Suprapubic skin (tissue), 4 donors: ENCODE measurements at places on chromosomes 11 and 22. TPM values are rescaled to one million over a fixed set of nuclear protein-coding genes. Genes with fewer than 3 reads are reported as not detected.

DNA sequence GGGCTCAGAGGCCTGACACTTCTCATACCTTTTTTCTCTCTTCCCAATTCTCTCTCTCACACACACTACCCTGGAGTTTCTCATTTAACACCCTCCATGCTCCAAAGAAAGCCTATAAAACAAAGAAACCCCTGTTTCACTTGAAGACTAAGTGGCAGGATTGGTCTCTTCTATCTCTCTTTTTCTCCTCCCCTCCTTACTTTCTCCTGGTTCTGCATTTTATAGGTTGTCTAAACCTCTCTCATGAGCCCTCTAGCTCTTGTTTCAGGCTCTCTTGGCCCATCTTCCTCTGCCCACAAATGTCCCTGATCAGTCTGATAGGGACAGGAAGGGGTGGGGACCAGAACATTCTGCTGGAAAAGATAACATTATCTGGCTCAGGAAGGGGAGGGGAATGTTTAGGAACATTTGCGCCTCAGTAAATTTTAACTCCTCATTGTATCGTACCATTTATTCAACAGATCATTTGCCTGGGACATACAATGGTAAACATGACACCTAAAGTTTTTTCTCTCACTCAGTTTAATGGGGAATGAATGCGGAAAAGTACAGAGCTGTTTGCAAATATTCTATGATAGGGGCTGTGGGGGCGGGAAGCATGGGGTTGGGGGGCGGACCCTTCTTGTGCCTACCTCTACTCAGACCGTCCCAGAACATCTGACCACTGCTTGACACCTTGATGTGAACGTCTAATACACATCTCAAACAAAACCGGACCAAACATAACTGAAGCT lies 10.8 kb downstream of the CRYBA4 start:
- no peak overlapping the region for H3K4me3 ChIP-seq
- H3K27ac ChIP-seq = no peak overlapping the region
- H3K4me1 ChIP-seq = no peaks in the 10 kb centered on the region
- DNase-seq = no peak

DNA sequence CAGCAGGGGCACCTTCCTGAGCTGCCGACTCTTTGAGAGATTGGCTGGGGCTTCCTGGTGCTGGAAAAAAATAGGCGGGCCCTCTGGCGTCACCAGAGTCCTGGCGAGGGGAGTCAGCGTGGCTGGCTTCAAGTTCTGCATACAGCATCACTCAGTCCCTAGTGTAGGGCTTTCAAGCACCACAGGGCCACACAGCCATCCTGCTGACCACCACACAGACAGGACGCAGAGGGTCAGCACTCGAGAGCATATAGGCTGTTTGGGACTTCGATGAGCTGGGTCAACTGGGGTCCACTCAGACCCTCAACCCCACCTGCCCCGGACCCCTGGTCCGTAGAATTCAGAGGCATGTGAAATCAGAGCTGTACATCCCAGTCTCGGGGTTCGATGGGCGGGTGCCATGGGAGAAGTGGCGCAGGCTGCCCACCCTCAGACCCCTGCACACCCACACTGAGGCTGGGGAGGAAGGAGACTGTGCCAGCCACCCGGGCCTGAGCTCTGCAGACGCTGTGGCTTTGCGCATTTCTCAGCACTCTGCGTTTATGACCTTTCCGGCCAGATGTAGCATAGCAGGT lies 1131.9 kb downstream of the BRD1 start:
- H3K36me3 ChIP-seq = no peaks in the 10 kb centered on the region
- no peaks in the 10 kb centered on the region for H3K27me3 ChIP-seq
- no peak overlapping the region for H3K27ac ChIP-seq
- H3K4me3 ChIP-seq = no peak overlapping the region

DNA sequence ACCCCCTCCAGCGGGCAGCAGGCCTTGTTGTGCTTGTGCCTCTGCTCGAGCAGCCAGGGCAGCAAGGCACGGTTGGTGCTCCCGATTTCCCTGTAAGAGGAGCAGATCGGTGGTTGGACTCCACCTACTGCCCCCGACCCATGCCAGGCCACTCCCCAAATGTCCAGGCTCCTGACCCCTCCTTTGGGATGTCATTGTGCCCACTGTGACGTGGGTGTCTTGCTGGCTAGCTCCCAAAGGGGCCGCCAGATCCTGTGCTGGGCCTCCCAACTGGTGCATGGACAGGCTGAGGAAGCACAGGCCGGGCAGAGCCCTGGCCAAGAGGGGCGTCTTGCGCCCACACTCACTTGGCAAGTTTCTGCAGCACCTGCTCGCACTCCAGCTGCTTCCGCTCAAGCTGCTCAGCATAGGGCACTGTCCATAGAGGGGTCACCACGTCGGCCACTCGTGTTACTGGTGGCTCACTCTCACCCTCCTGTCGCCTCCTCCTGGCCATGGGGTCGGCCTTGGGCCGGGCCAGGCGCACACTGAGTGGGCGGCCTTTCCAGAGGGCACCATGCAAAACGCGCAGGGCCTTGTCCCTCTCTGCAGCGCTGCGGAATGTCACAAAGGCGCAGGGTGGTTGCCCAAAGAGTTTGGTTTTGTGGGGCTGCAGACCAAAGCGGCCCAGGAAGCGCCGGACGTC lies at the start of gene RANBP1:
Gene RANBP1 (plus strand): TSS at position 414 of the 685 bp plus-strand sequence. CDS start 81 bp downstream, at position 495.
- no peaks in the 10 kb centered on the region for H3K27me3 ChIP-seq
- H3K27ac ChIP-seq = peak within 1 kb of the TSS; percentile 88
- DNase-seq = no peak
- H3K4me3 ChIP-seq = peak within 1 kb of the TSS; percentile 83

The CSNK2A3 gene
- total RNA-seq = 2.2 TPM

The CCDC188 gene
- not detected for total RNA-seq

DNA sequence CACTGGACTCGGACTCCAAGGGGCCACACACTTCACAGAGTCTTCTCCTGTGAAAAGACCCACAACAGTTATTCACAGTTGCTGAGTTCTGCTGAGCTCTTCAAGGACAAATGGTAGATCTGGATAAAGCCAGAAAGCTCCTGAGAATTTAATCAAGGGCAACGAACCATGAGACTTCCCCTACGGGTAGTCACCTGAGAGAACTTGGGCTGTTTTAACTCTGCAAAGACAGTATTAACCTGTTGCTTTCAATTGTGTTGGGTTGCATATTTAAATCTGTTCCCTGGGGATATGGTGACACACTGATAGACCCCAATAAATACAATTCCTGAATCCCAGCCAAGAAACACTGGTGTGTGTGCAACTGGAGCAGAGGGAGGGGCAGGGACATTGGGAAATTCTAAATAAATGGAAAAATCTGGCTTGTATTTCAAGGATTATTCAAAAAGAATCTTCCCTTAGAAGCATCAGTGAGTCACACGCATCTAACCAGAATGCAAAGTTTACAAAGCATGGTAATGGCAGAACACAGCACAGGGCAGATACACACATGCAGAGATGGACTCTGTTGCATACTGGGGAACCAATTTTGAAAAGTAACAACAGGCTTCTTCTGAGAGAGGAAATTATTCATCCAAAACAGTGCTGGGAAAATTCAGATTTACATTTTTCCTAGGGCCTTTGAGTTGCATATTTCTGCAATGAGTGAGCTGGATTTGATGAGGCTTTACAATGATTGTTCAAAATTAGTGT lies 4.0 kb downstream of the KCNJ1 start:
- H3K27me3 ChIP-seq = no peaks in the 10 kb centered on the region
- H3K4me3 ChIP-seq = no peak overlapping the region
- H3K4me1 ChIP-seq = no peaks in the 10 kb centered on the region
- H3K36me3 ChIP-seq = no peaks in the 10 kb centered on the region

DNA sequence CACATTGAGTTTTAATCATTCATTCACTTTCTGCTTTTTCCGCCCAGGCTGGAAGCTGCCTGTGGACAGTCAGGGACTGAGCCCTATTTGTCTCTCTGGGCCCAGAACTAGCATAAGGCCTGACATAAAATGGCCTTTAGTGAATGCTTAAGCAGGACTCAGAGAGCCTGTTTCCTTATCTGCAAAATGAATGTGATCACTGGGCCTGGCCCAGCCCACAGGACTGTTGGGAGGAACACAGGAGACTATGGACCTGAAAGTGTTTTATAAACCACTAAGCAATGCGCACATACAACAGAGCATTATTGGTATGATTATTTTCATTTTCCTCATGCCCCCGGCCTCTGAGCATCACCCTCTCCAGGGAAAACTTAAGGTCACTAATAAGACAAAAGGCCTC lies 3.9 kb upstream of the MYH9 start:
- H3K27ac ChIP-seq = no peak overlapping the region
- peaks cover 27% of the 10 kb centered on the region for H3K4me1 ChIP-seq
- no peaks in the 10 kb centered on the region for H3K27me3 ChIP-seq
- DNase-seq = no peak
- H3K4me3 ChIP-seq = no peak overlapping the region

- H3K4me1 ChIP-seq = no peaks in the 10 kb centered on the region
- H3K36me3 ChIP-seq = no peaks in the 10 kb centered on the region
- no peak overlapping the region for H3K27ac ChIP-seq
- peaks cover 34% of the 10 kb centered on the region for H3K27me3 ChIP-seq
- no peak for DNase-seq
Measured at GRCh38 chr11:1104411-1105182, 29.9 kb downstream of the MUC2 start.

- peaks cover 36% of the 10 kb centered on the region for H3K4me1 ChIP-seq
- H3K4me3 ChIP-seq = no peak overlapping the region
- no peak overlapping the region for H3K27ac ChIP-seq
- no peak for DNase-seq
Measured at GRCh38 chr22:44309137-44309536, 3.6 kb downstream of the SHISAL1 start.

DNA sequence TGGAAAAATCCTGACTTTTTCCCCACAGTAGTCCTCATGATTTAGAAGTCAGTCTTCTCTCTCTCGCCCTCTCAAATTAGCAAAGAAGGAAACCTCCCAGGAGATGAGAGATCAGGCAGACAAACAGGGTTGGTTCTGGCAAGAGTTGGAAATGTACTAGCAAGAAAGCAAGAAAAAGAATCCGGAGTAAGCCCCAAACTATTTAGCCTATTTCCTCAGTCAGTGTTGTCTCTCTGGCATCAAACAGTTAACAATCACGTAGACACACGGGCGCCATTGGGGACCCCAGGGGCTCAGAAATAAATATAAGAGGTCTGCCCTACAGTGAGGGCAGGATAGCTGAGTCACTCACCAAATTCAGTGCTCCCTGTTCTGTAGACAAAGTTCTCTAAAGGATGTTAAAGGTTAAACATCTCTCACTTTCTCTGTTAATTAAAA lies 4.7 kb downstream of the C11orf52 start:
- H3K27me3 ChIP-seq = no peaks in the 10 kb centered on the region
- no peaks in the 10 kb centered on the region for H3K36me3 ChIP-seq
- H3K4me1 ChIP-seq = peaks cover 43% of the 10 kb centered on the region
- H3K4me3 ChIP-seq = no peak overlapping the region
- H3K27ac ChIP-seq = peak overlapping the region; percentile 90

The SLC17A6 gene
- not detected for total RNA-seq

DNA sequence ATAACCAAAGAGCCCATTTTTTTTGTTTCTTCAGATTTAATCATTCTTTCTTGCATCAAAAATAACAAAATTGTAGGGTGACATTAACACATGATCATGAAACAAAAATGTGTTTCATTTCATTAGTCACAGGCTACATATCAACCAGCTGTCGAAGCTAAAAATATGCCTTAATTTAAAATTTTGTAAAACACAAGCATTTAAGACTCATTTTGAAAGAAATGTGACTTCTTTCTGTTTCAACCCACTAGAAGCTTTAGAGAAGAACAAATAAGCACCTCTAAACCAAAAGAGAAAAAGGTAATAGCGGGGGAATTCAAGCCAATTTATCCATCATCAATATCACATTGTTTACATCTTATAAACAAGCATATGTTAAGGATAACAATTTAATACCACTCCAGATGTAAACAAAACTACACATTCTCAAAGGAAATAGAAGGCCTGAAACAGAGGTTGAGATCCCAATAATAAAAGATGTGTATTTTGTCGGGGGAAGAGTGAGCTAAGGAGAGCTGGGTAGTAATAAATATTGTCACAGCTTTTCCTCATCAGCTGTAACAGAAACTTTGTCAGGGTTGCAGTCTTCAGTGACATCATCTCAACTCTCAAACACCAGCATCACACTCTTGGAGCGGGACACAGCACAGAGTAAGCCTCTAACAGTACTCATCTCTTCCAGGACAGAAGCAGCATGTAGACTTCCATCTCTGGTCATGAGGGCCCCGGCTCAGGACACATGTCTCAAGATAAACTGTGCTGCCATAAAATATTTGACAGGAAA lies 42.0 kb downstream of the ALG9 start:
- peaks cover 30% of the 10 kb centered on the region for H3K36me3 ChIP-seq
- DNase-seq = no peak
- H3K4me1 ChIP-seq = no peaks in the 10 kb centered on the region
- H3K27me3 ChIP-seq = no peaks in the 10 kb centered on the region

- H3K27me3 ChIP-seq = no peaks in the 10 kb centered on the region
- peaks cover 12% of the 10 kb centered on the region for H3K36me3 ChIP-seq
- peaks cover 15% of the 10 kb centered on the region for H3K4me1 ChIP-seq
- no peak overlapping the region for H3K4me3 ChIP-seq
- H3K27ac ChIP-seq = no peak overlapping the region
- DNase-seq = no peak
Measured at GRCh38 chr11:45213316-45213665, 66.9 kb downstream of the PRDM11 start.

- no peak for DNase-seq
- no peak overlapping the region for H3K27ac ChIP-seq
- no peaks in the 10 kb centered on the region for H3K36me3 ChIP-seq
- no peak overlapping the region for H3K4me3 ChIP-seq
Measured at GRCh38 chr11:11346303-11346702, 6.7 kb downstream of the CSNK2A3 start.

GRCh38 chr22:47724751-47725150 lies 962.3 kb downstream of the TBC1D22A start:
- H3K4me1 ChIP-seq = no peaks in the 10 kb centered on the region
- H3K27ac ChIP-seq = no peak overlapping the region
- no peaks in the 10 kb centered on the region for H3K36me3 ChIP-seq
- no peak overlapping the region for H3K4me3 ChIP-seq

The PCSK7 gene
- total RNA-seq = 113 TPM

GRCh38 chr11:44608991-44609782 lies 43.7 kb downstream of the CD82 start:
- no peak overlapping the region for H3K4me3 ChIP-seq
- no peak for DNase-seq
- no peaks in the 10 kb centered on the region for H3K27me3 ChIP-seq
- peak overlapping the region; percentile 19 for H3K27ac ChIP-seq
- H3K4me1 ChIP-seq = peaks cover 33% of the 10 kb centered on the region

DNA sequence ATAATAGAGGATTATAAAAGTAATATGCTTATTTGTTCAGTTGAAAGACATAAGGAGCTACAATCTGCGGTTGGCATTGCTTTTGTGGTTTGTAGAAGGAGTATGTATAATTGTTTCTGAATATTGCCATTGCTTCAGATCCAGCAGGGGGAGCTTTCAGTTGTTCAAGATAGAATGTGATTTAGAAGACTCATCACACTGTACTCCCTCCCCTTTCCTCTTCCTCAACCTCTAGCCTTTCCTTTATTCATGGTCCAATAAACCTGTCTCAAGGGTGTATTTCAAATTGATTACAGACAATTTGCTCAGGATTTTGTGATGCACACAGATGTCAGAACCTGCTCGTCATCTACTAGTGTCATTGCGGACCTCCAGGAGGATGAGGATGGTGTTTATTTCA lies 9.8 kb downstream of the PRMT3 start:
- DNase-seq = no peak
- no peak overlapping the region for H3K27ac ChIP-seq
- no peaks in the 10 kb centered on the region for H3K4me1 ChIP-seq
- H3K27me3 ChIP-seq = no peaks in the 10 kb centered on the region
- H3K36me3 ChIP-seq = peaks cover 49% of the 10 kb centered on the region
- no peak overlapping the region for H3K4me3 ChIP-seq

The MUC2 gene
- 0.05 TPM for total RNA-seq

The OR51I1 gene
- not detected for total RNA-seq
